NCI-H510A treated with DMSO at 0.1 percent for 48 hours (cell line): ENCODE measurements at places on chromosomes 3 and 15.

DNA sequence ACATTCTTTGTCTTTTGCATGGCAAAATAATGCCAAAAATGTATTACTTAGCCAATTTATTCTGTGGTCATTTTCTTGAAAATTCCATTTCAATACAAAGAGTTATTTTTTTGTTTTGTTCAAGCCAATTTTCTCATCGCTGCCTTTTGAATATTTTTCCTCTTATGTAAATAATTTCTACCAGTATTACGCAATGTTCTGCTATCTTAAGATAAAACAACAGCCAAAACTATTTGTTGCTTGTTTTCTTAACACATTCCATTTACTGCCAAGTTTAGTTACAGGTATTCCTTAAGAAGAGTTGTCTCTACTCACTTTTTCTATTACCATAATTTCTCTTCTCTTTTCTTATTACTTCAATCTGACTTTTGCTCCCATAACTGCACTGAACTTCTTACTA lies 163.1 kb downstream of the ROBO1 start:
- DNase-seq: no peak

DNA sequence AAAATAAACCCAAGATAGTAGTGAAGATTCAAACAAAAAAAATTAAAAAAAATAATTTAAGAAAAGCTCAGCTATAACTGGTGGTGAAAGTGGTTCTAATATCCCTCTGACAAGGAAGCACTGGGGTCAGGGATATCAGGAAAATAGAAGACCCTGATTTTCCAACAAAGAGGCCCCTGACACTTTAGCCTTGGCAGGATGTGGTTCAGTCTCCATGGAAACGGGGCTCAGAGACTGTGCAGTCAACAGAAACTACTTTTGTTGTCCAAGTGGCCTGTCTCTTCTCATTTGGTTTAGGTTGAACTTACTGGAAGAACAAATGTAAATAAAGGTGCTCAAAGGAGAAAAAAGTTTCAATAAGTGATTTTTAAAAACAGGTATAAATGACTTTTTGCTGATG lies 27.2 kb downstream of the INTS14 start:
- DNase-seq: no peak

DNA sequence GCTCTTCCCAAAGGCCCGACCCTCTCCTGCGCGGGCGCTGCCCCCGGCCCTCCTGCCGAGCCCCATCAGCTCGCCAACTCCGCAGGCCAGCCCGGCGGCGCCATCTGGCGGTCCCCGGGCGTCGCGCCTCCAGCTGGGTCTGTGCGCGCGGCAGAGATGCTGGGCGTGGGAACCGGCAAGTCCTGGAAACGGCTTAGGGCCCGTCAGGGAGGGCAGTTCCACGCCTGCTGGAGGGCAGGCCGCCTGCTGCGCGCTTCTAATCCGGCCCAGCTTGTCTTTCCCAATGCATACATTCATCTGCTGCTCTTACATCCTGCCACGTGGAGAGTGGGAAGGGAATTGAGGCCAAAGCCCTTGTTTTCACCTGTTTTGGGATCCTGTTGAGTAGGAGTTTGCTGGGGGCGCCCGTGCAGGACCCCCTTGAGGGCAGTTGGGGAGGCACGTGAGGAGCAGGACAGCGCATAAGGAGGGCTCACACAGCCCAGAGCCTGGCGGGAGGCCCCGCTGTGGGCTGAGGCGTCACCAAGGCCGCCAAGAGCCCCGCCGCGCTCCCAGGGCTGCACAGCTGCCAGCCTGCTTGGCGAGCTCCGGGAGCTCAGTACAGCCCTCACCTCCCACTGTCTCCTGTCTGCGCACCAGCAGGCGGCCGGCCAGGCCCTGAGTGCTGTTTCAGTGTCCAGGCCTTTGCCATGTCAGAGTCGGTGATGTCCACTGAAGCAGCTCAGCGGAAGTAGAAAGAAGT lies 165.6 kb downstream of the NSMCE3 start:
- DNase-seq: no peak

DNA sequence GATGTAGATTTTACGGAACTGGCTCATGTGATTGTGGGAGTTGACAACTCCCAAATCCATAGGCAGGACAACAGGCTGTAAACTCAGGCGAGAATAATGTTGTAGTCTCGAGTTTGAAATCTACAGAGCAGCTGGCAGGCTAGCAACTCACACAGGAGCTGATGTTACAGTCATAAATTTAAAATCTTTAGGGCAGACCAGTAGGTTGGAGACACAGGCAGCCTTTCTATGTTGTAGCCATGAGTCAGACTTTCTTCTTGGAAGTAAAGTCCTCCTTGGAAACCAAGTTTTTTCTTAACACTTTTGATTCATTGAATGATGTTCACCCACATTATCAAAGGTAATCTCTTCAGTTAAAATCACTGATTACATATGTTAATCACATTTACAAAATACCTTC lies 89.1 kb upstream of the ALCAM start:
- no peak for DNase-seq

- DNase-seq: peak; percentile 67
Measured at GRCh38 chr15:23565395-23566070, at the start of gene MKRN3. Gene MKRN3, plus strand, starts transcription at chr15:23565674. Its CDS starts 109 bp downstream, at chr15:23565783.

DNA sequence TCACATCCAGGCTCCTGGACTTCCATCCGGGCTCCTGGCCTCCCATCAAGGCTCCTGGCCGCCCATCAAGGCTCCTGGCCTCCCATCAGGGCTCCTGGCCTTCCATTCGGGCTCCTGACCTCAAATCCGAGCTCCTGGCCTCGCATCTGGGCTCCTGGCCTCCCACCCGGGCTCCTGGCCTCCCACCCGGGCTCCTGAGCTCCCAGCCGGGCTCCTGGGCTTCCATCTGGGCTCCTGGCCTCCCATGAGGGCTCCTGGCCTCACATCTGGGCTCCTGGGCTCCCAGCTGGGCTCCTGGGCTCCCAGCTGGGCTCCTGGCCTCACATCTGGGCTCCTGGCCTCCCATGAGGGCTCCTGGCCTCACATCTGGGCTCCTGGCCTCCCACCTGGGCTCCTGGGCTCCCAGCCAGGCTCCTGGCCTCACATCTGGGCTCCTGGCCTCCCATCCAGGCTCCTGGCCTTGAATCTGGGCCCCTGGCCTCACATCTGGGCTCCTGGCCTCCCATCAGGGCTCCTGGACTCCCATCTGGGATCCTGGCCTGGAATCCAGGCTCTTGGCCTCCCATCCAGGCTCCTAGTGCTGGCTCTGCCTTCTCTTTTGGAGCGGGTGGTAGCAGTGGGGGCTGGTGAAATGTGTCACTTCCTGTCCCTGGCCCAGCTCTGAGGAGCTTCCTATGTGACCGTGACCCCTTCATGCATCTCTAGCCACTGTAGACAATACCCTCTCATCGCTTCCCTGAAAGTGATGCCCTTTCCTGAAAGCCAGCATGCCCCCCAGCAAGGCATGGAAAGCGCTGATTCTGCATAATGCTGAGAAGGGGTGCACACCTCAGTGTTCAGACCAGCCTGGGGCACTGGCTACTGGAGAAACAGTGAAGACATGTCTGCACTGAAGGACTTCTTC lies 62.7 kb upstream of the BLM start:
- DNase-seq: no peak

GRCh38 chr15:63997715-63998442 lies 48.4 kb downstream of the DAPK2 start:
- DNase-seq: no peak

- no peak for DNase-seq
Measured at GRCh38 chr15:57376696-57377477, 582 bp downstream of the CGNL1 start.
